ENCODE measurements at places on chromosomes 13 and 19.

DNA sequence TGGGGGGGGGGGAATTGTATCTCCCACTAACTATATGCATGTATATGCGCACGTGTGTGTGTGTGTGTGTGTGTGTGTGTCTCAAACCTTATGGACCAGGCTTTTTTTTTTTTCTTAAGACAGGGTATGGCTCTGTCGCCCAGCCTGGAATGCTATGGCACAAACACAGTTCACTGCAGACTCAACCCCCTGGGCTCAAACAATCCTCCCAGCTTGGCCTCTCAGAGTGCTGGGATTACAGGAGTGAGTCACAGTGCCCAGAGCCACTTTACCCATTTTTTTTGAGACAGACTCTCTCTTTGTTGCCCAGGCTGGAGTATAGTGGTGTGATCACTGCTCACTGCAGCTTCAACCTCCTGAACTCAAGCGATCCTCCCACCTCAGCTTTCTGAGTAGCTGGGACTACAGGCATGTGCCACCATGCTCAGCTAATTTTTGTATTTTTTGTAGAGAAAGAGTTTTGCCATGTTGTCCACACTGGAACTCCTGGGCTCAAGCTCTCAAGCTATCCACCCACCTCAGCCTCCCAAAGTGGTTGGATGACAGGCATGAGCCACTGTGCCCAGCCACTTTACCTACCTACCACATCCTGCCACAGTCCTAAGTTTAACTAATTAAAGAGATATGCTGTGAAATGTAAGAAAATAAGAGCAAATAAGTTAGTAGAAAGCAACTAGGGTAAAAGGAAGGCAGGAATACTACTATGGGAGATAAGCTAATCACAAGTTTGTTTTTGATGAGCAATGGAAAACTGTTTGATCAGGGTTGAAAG lies 2.4 kb downstream of the ZMYM5 start:
- no peak for DNase-seq

GRCh38 chr19:5839065-5840017 lies at the start of gene FUT6:
Gene FUT6 (minus strand): TSS chr19:5839702. CDS start chr19:5832567, 7,135 bp downstream.
- no peak for DNase-seq

GRCh38 chr13:33057019-33057780 lies 41.0 kb downstream of the KL start:
- DNase-seq: no peak

GRCh38 chr19:18419195-18419698 lies at the start of gene SSBP4:
Gene SSBP4 (plus strand): TSS chr19:18419398. CDS start chr19:18419649, 251 bp downstream.
- DNase-seq: peak; percentile 75
